AG04450 (cell line): ENCODE measurements at places on chromosomes 16 and 17.
A peak's percentile ranks its signal among the peaks of the same experiment; 100 is the strongest.

DNA sequence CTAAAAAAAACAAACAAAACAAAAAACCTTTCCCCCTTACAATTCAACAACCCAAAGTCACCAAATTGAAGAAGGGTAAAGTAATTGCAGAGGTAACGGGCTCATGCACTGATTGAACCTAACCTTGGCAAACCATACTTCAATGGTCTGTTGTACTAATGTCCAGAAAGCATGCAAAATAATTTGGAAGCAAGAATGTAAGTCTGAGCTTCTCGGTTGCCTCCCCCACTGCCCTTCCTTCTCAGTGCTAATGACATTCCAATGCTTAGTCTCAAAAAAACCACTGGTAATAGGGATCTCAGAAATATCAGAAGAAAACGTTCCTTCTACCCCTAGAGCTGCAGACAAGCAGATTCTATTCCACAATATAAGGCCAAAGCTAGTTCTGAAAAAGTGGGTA is 15.8 kb downstream of the KRABD2 start:
- no peak for DNase-seq

DNA sequence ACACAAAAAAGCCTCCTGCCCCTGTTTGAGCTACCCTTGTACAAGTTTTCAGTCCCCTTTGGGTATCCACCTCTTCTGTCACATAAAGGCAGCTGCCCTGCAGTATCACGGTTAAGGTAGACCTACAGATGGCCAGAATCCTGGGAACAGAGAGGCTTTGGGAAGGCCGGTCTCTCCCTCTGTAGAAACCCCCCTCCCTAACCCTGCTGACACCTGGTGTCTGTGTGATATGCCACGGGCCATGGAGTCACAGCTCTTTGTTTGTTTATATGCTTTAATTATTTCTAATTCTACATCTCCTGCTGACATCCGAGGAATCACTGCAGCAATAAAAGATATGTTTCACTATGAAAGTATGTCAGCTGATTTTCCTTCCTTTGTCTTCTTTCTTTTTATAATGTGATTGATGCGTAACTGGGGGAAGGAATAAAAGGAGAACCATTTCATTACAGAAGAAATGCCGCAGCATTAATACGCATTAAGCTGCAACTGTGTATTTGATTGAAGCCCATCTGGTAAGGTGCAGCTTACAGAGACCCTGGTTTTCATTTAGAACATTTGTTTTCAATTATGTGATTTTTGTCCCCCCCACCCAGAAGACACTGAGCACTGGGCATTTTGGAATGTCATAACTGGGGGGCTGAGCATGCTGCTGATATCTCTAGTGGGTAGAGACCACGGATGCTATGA is 142.1 kb downstream of the SLC39A11 start:
- no peak for DNase-seq

DNA sequence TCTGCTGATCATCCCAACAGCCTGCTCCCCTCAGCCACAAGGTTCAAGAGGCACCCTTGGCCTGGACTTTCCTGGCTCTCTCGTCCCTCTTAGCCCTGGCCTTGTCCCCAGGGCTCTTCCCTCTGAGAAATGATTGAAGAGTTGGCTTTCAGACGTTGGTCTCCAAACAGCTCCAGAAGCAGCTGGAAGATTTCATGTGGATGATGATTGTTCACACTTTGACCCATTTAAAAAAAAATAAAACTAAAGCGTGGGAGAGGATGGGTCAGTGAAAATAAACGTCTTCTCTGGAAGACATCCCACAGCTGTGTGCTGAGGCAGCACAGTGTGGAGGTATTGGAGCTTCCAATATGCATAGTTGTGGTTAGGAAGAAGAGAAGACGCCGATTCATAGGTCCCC is 54.7 kb upstream of the CDH11 start:
- DNase-seq, result peak; percentile 79

GRCh38 chr16:68417711-68418301 is 30.5 kb downstream of the SMPD3 start:
- no peak for DNase-seq

DNA sequence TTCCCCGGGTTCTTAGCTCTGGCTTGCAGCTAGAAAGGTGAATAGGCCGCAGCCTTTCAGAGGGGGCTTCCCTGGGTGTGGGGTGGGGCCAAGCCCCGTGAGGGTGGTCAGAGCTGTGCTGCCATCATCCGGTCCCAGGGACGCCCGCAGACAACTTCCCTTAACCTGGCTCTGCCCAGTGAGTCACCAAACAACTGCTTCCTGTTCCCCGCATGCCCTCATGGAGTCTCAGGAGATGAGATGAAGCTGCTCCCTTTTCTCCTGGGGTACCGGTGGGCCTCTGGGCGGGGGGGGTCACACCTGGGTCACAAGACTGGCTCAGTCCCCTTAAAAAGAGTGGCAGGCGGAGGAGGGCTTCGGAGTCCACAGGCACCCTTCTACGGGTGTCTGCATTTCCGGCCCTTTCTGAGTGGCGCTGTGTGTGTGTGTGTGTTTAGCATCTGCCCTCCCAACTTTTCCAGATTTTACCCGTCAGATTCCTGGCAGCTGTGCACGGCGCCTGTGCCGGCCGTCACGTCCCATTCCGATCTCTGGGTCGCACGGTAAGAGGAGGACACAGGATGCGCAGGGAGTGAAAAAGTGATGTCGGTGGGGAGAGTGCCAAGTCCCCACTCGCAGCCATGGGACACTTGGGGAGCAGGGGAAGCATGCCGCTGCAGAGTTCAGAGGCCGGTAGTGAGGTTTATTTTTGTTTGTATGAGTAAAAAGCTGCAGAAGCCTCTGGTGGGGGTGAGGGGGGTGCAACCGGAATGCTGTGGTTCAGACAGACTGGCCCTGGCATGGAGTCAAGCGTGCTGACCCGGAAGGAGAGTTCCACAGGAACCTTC is 16.8 kb downstream of the HIC1 start:
- DNase-seq, result peak; percentile 72

DNA sequence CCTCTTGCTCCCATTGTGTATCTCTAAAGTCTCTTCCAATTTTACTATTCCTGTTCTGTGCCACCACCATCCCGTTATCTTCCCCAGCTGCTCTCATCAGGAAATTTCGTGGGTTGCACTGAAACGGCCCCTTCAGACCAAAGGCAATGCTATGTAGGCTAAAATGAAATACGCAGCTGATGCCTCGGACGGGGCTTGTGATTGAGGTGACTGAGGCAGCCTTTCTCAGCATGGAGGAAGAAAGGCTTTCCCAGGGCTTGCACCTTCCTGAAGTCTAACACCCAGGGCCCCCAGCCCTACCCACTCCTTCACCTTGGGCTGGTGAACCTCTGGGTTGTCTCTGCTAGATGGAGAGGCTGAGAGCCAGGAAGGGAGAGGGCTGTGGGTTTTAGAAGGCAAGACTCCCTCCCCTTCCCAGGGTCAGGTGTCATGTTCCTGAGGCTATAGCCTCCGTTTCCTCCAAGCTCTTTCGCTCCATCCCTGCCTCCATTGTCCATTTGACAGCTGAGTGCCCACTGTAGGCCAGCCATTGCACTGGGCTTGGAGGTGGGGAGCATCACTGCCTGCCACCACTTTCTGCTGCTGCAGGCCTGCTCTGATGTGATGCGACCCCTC is 7.8 kb downstream of the CCDC200 start:
- DNase-seq, result no peak

DNA sequence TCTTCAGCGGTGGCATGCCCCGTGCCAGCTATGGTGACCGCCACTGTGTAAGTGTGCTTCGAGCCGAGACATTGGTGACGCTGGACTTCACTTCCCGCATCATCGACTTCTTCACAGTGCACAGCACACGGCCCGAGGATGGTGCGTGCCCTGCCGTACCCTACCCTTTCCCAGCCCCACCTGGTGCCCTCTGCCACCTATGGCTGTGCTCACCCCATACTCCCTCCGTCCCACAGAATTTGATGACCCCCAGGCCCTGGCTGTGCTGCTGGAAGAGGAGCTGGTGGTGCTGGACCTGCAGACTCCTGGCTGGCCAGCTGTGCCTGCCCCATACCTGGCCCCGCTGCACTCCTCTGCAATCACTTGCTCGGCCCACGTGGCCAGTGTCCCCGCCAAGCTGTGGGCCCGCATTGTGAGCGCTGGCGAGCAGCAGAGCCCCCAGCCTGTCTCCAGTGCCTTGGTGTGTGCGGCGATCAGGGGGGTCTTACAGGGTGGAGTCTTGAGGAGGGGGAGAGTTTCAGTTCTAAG is 9.5 kb downstream of the LLGL1 start:
- no peak for DNase-seq

DNA sequence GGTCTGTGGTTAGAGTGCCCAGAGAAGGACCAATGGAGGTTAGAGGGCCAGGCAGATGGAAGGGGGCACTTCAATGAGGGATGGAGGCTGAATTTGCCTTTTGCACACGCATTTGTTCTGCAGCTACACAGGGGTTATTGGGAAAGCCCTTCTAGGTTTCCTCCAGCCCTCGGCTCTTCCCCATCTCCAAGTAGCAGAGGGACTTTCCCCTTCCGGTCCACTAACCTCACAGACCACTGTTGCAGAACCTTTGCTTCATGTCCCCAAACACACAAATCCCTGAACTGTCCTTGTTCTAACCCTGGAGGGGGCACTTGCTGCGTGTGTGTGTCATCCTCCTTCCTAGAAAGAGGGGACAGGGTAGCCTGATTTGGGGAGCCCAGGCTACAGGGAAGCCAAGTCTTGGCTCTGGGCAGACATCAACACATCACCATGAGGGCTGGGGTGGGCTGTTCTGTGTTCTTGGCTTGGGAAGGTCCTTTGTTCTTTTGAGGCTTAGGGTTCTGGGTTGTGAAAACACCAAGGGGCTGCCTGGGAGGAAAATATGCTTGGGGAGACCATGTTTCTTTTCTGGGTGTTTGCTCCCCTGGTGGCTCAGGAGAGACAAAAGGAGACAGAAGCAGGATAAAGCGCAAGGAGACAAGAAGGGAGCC is 7.3 kb upstream of the NR1D1 start:
- DNase-seq, result no peak

GRCh38 chr17:41071606-41072360 is 6.1 kb upstream of the KRTAP2-4 start:
- DNase-seq, result no peak

- no peak for DNase-seq
Measured at GRCh38 chr17:7355053-7355452, at the start of gene TMEM95. Gene TMEM95 (plus strand): TSS chr17:7355156. CDS start chr17:7355205, 49 bp downstream.

DNA sequence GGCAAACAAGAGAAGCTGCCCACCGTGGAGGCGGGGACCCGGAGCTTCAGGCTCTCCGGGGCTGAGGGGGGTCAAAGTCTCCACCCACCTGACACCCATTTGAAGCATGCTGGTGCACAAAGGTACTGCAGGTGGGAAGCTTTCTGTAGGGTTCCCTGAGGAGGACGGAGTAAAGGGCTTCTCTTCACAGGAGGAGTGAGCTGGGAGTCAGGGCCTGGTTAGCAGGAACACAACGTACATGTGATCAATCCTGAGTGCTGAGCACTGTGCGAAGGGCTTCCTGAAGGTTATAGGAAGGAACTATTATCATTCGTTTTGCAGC is 252.9 kb upstream of the RPL38 start:
- no peak for DNase-seq

- no peak for DNase-seq
Measured at GRCh38 chr16:82451449-82451848, 175.3 kb upstream of the CDH13 start.

DNA sequence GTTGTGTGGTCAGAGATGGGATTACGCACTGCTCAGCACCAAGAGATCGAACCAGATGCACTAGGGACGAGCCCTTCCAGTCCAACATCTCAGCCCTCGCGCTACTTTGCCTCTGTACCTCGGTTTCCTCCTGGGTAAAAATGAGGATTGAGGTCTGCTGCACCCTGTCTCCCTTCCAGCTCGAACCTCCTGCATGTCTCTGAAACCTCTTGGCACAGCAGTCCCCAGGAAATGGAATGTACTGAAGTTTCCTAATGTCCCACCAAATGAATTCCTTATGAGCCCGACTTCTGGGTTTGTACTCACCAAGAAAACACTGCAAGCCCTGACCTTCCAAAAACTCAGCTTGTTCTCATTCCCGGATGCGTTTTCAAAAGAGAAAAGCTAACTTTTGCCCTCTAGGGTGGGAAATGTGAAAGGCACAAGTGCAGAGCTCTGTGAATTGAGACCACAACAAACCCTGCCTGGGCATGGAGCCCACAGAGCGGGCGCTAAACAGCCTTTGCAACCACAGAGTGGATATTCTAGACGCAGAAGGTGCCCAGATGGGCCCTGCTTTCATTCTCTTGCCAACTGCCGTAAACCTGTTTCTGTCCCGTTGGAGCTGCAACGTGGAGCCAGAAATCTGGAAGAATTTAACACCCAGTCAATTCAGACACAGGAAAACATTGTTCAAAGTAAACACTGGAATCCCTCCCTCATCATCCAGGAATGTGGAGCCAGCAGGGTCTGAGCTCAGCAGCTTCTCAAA is 10.3 kb downstream of the CDRT4 start:
- peak; percentile 80 for DNase-seq
